ENCODE measurements at places on chromosomes 1 and 21.

DNA sequence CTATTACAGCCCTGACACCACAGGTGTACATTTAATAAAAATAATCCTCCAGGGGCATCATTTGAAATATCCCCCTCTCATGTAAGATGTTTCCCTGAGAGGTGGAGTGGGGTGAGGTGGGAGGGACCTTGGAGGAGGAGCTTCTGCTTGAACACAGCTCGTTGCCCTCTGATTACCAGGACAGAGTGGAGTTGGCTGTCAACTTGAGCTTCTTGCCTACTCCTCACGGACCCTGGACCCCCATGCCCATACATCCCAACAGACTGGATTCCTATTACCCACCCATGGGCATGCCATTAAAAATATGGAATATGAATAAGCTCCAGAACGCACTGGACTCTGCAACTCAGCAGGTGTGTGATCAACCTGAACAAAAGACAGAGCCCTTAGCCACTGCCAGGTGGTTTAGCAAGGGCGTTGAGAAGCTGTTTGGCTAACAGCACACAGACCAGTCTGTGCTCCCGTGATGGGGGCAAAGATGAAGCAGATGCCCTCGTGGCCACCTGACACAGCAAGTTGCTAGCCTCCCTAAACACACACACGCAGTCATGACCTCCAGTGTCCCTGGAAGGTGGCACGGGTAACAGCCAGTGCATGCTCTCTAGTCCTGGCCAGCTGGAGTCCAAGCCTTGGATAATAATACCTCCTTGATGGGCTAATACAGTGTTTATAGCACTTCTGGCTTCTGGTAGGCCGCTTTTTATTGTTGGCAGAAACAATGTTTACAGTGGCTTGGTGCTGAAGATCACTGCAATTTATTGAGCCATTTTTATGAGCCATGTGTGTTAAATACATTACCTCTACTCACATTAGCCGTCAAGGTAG lies 155.0 kb downstream of the TOMM20 start:
- DNase-seq: no peak

DNA sequence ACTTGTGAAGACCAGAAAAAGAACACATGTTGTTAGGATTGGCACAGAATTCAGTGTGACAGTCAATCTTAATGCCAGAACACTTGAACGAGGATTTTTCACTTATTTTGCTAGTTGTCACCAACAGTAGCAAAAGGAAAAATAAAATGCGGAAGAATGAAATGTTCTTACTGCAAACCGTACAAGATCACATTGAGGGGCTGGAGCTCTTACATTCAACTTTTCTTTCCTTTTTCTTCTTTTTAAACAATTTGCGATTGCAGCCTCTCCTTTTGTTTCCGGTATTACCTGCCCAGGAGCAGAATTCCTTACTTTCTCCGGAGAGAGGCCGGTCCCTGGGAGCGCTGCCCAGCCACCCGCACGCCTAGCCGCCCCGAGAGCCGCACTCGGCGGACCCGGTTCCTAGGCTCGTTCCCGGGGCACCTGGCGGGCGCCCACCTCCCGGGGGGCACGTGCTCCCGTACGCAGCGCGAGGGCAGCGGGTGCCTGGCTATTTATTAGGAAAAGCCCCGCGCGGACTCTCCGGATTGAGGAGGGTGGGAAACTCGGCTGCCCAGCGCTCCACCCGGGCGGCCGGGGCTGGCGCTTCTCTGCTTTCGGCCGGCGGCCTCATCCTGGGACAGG lies 1.2 kb upstream of the CAMTA1 start:
- DNase-seq: no peak

- no peak for DNase-seq
Observed at GRCh38 chr1:200427744-200428143, 17.9 kb upstream of the ZNF281 start.

- no peak for DNase-seq
Observed at GRCh38 chr1:43363935-43364525, 3.8 kb downstream of the ELOVL1 start.

- DNase-seq: no peak
Observed at GRCh38 chr1:216888731-216889130, 165.5 kb upstream of the ESRRG start.

DNA sequence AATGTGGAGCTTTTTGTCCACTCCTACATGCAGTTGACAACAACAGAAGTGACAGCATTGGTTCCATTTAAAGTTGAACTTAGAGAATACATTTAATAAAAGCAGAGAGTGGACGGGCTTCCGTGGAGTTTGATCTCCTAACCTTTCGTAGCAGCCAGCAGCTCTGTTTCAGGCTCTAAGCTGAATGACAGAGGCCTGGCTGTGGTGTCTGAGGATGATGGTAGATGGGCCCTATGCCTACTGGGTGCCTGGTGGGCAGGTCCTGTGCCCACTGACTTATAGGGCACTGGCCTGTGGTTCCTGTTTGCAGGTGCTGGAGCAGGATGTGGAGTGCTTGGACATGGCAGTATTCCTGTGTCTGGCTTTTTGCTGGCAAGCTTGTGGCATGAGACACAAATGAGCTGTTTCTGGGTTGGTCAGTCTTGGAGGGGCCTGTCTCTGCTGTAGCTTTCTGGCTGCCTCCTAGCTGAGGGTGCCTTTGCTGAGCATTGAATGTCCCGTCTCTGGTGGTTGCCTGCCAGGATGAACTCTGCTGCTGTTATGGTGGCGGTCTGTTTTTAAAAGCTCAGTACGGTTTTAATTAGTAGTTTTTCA lies 54.6 kb downstream of the PRDM2 start:
- no peak for DNase-seq

DNA sequence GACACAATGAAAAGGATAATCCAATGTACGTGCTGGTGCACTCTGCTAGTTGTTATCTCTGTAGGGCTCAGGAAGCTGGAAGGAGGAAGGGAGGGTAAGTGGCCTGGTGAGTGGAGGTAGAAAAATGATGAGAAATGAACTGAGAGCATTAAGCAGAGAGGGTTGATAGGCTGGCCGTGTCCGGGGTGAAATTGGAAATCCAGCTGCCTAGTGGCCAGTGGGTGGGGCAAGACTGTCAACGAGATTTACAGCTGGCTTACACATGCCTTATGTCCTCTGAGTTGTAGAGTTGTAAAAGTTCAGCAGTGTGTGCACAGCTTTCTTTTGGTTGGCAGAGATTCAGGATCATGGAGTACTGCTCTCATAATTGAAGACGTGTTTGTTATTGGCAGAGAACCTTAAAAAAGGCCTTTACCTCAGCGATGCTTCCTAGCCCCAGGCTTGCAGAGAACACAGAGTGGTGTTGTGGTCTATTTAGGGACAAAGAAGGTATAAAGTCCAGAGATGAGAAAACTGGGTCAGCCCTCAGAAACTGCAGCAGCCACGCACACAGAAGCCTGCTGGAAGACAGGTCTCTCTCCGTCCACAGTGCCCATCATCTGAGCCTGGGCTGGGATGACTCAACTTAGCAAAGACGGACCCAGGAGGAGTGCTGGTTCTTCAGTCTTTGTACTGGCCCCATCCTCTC lies 132.4 kb downstream of the EDEM3 start:
- DNase-seq: no peak

DNA sequence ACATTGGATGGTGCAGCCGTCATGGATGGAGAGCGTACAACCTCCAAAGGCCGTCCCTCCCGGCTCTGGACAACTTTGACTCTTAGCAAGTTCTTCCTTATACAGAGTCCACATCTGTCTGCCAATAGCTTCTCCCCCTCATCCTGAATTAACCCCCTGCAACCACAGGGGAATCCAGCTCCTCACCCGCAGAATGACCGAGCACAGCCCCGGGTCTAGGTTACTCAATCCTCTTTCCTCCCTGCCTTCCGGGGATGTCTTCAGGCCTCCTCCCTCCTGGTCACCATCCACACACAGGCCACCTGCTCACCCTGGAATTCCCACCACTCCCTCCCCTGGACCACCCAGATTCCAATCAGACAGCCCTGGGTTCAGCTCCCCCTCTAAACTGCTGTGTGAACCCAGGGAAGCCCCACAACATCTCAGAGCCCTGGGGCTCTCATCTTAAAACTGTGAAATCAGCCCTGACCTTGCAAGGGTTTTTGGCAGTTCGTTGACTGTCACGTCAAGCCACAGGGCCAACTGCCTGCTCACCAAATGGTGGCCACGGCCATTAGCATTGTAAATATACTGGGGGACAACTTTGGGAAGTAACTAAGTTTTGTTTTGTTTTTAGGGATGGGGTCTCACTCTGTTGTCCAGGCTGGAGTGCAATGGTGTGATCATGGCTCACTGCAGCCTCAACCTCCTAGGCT lies 54.2 kb downstream of the HSPG2 start:
- no peak for DNase-seq

GRCh38 chr1:114107474-114108435 lies 45.9 kb downstream of the SYT6 start:
- DNase-seq: no peak

DNA sequence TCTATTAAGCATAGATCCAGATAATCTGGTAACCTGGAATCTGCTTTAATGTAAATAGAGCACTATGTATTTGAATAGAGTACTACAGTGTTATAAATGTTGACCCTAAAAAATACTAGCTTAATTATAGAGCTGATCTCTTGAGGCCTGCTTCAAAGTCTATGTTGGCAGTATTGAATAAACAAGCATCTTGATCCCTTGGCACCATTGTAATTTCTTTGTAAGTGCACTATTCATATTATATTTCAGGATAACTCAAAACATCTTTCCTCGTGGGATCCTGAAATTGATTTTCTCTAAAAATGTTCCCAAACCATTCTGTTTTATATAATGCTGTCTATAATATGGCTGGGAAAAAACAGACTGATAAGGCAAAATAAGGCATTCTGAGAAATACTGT lies 10.8 kb downstream of the CTTNBP2NL start:
- DNase-seq: no peak

DNA sequence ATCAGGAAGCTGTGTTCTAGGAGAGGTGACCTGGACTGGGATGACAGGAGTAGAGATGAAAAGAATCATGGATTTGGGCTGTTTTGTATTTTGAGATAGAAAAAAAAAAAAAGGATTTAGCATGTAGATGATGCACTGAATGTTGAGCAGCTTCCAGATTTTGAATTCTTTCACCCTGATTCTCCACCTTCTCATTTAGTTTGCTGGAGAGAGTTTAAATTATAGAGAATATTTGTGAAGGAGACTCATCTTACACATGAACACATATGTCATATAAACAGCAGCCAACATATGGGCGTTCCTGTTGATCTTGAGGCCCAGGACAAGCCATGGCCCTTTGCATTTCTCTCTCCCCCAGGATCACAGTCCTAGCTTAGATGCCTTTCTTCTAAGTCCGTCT lies 7.4 kb downstream of the RPTN start:
- no peak for DNase-seq

DNA sequence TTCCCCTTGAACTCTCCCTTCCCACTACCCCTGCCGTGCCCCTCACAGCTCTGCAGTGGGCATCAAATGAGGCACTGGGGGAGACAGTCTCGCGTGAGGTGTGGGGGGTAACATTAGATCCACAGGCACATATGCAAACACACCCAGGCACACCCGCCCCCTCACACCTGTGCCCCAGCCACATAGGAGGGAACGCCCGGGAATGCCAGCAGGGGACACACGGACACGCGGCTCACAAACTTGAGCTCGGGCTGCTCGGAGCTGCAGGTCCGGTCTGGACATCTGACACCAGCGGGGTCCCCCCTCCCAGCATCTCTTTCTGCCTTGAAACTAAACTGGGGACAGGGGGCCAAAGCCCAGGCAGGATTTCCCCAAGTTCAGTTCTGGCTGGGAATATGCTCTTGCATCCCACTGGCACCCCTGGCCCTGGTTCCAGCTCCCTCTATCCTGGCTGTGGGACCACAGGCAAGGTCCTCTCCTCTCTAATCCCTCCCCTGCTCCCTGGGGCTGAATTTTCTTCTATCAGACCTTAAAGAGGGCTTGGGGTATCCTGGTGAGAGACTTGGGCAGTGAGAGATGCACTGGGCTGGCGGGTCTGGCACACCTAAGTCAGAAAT lies 30.6 kb downstream of the CDCP2 start:
- DNase-seq: no peak

GRCh38 chr1:208084220-208084619 lies 160.0 kb downstream of the PLXNA2 start:
- DNase-seq: no peak

DNA sequence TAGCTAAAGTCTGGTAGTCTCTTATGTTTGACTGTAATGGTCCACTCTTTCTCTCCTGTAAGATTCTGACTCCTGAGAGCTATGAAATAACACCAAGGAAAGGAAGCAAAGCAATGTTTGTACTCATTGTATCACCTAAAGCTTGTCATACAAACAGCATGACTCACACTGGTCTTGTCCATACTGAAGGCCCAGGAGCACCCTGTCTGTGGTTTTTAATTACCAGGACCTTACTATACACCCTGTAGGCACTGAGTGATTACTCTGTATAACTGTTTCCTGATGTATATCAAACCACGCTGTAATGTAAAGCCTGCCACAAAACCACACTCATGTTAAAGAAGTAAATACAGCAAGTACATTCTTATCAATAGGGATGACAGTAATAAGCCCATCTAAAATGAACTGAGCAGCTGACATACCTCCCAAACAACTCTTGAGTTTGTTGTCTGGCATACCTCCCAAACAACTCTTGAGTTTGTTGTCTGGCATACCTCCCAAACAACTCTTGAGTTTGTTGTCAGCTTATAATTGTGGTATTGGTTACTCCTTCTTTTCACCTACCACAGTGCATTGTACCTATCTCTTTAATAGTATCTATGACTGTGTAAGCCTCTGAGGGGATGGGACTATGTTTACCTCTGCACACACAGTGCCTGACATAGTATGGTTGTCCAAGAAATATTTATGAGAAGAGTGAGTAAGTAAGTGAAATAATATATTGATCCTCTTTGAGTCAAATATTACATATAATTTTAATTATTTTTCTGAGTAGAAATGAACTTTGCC lies 11.6 kb upstream of the TNFSF18 start:
- DNase-seq: no peak

DNA sequence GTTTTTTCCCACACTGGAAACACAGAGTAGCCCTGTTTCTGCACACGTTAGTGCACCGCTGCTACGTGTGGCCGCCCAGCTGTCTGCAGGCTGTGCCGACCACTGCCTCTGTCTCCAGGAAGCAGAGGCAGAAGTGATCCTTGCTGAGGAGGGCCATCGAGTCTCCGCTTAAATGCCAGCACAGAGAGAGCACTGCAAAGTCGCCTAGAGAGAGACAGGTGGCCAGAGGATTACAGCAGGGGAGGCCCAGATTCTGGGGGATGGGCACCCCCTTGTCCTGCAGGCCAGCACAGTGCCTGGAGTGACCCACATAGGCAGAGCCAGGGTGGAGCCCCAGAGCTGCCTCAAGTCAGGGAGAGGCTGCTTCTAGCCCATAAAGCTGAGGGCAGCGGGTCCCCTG lies 6.1 kb downstream of the TPRG1L start:
- DNase-seq: no peak

- DNase-seq: no peak
Observed at GRCh38 chr1:45704637-45705036, 16.7 kb downstream of the TMEM69 start.
